ENCODE measurements at places on chromosomes 2 and 18.

DNA sequence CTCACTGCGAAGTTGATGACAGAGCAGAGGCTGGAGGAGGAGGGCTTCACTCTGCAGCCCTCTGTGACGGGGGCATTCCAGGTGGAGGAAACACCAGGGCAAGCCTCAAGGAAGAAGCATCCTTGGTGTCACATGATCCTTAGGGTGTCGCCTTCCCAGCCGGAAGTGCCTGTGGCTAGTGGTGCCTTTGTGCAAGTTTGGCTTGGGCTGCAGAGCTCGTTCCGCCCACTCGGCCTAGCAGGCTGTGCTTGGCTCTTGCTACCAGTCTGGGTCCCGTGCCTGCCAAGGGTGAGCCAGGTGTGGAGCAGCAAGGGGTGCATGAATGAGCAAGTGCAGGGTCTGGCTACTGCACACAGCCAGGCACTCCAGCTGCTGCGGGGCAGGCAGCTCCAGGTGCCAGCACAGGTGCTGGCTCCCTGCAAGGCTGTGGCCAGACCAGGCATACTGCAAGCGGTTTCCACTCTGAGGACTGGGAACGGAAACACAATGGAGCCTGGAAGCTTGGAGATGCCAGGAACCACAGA is 325.3 kb upstream of the SMIM21 start:
- no peak for DNase-seq

- DNase-seq: no peak
Measured at GRCh38 chr2:25285265-25286024, 56.3 kb downstream of the DNMT3A start.

- no peak for DNase-seq
Measured at GRCh38 chr18:13377496-13377895, 158.9 kb downstream of the LDLRAD4 start.

DNA sequence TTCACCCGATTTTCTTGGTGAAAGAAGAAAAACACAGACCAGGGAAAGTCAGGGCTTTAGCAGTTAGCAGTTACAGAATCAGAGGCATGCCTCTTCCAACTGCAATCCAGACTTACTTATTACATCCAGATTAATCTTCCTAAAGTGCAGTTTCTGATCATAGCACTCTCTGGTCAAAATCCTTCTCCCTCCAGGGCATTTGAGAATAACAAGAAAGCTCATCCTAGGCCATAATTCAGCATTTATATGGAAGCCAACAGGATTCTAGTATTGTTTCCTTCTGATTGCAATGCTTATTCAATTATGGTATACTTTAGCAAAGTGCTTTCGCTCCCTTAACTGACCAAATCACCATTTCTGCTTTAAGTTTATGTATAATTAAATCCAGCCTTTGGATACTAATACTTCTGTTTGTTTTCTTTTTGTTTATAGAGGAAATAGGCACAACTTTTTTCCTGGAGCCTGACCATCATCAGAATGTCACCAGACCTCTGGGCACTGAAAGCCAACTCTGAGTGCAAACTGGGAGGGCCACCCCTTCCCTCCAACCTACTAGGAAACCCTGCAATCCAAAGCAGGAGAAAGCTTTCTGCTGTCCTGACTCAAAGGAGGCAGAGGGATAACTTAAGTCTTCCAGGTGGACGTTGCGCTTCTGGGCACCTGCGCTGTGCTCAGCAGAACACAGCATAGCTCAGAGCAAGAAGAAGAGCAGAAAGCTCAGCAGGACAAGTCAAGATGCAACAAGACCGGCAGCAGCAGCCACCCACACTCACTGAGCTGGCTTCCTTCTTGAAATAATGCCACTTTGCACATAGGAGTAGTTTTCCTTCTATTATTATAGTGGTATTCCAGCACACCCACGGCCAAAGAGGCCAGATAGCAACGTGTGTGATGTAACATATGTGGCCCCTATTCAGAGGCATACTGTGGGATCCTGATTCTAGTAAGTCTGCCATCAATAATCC is 99.3 kb downstream of the STK39 start:
- DNase-seq: no peak

GRCh38 chr18:45553723-45554388 is 61.4 kb upstream of the SLC14A2 start:
- no peak for DNase-seq

DNA sequence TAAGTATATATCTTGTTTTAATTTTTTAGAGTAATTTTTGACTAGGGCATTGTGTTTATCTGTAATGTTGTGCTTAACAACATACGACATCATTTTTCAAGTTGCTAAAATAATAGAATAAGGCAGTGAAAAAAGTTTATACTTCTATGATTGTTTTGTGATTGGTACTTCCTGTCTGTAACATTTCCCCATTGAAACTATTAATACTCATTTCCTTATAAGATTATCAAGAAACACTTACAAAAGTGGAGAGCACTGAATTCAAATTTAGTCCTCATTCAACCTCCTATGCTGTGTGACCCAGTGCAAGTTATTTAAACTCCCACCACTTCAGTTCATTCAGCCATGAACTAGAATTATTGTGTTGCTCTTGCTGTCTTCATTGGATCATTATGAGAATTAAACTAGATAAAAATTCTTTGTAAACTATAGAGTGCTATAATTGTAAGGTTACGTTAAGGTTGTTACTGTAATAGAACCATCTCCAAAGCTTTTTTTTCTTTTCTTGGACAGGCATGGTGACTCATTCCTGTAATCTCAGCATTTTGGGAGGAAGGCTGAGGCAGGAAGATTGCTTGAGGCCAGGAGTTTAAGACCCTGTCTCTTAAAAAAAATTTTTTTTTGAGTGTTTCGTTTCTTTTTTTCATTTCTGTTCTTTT is 2.8 kb downstream of the ETAA1 start:
- DNase-seq: no peak

- DNase-seq: no peak
Measured at GRCh38 chr2:57488061-57488460, 558.5 kb upstream of the VRK2 start.

DNA sequence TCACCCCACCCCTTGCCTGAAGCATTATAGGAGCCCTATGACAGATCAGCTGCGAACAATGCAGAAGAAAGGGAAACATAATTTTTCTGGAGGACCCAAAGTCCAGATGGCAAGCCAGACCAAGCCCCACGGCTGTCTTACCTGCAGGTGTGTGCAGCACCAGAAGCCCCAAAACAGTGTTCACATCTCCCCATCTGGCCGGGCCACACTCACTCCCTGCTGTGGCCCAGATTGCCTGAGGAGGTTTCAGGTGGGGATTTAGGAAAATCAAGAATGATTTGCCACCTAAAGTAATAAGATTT is 11.7 kb upstream of the STK17B start:
- no peak for DNase-seq

GRCh38 chr2:203673933-203674332 is 32.5 kb upstream of the CD28 start:
- DNase-seq: peak; percentile 6

DNA sequence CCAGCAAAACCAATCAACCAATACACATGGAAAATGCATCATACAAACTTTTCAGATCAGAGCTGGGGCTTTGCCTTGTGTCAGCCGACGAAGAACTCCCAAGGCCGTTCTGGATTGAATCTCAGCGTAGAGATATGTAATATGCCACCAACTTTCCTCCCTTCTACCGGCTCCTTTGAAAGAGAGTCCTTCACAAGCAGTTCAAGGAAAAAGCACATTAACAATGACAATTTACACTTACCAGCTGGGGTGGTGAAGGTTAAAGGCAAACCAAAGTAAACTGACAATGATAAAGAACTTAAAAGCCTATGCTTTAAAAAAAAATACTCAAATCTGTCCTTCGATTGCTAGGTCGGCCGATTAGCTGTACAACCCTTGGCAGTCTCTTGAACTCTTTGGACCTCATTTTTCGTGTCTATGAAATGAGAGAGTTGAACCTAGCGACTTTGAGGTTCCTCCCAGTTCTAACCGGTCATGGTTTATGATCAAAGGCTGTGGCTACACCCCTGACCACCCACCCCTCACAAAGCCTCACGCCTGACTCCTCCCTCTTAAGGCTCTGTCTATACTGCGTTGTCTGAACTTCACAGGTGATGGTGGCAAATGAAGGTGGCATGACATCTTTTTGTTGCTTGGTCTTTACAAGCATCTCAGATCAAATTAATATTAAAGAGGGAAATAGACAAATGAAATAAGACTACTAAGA is 46.2 kb downstream of the BCL2 start:
- DNase-seq: no peak
